ENCODE measurements at places on chromosomes 5 and 9.
A peak's percentile ranks its signal among the peaks of the same experiment; 100 is the strongest.

- no peak for DNase-seq
These were observed 180.3 kb upstream of the GHR start for GRCh38 chr5:42242881-42243485.

DNA sequence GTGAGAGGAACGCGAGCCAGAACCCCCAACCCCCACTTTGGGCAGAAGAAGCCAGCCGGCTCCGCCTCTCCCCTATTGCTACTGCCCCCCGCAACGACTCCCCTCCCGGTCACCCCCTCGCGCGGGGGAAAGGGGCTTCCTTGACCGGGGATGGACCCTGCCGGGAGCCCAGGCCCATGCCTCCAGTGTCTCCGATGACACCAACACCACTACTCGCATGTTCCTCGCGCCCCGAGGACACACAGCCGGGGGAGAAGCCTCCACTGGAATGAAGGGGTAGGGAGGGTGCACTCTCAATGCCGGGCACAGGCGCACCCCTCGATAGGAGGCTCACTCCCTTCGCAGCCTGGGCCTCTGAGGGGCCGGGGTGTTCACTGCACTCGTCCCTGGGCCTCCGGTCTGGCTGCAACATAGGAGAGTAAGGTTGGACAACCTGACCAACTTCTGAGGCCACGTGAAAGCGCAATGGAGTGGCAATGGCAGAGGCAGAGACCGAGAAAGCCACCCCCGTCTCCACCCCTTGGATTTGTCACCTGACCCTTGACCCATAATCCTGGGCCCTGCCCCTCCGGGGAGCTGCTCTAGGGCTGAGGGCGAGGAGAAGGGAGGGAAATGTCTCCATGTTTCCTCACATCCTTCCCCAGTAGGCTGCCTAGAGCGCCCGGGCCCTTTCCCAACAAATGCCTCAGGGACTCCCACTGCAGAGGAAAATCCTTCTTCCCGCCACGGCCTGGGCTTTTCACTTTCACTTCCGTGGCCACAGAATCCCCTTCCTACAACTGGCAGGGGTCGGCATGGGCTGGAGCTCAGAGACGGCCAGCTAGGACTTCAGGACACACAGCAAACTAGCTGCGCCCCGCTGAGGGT is 1.1 kb upstream of the CNTFR start:
- DNase-seq, result no peak

DNA sequence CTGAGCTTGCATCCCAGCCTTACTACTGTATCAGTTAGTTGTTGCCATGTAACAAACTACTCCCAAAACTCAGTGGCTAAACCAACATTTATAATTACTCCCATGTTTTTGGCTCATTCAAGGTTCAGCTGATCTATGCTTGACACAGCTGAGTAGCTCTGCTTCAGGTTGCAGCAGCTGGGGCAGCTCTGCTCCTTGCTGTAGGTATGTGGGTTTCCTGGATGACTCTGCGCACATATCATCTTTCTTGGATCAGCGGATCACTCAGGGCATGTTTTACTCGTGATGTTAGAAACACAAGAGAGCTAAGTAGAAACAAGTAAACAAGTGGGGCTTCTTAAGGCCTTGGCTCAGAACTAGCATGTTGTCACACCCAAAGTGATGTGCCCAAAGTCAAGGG is 15.1 kb downstream of the TEK start:
- no peak for DNase-seq

GRCh38 chr5:32138839-32139493 is 35.2 kb downstream of the GOLPH3 start:
- peak; percentile 18 for DNase-seq

DNA sequence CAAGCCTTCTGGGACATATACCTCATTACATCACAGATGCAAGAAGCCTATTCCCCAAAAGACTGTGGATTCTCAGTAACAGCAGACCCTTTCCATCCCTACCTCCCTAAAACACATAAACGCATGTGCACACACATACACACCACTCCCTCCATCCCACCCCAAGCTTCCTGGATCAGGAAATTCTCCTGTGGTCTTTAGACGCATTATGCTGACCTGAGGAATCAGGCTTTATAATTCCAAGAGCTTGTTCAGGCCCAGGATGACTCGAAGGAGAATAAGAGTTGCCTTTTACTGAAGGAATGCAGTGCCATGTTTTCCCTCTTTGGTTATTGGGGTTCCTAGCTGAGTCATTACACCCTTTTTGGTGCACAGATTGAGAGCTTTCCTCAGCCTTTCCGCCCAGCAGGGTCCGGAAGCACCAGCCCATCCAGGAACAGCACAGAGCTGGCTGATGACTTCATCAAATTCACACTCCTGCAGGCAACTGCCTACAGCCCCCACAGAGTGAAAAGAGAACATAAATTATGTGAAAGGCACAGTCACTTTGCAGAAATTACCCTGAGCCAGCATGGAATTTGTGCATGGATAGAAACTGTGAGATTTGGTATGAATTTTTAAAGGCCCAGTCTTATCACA is 385.0 kb upstream of the TRPC7 start:
- DNase-seq, result no peak

- DNase-seq, result no peak
These were observed 62.1 kb upstream of the VLDLR start for GRCh38 chr9:2559192-2560152.

GRCh38 chr9:114638404-114638803 is 19.2 kb downstream of the TEX53 start:
- DNase-seq, result no peak

GRCh38 chr5:95959888-95960666 is 1.6 kb downstream of the ELL2 start:
- DNase-seq, result no peak

- no peak for DNase-seq
These were observed 212.7 kb upstream of the FAM174A start for GRCh38 chr5:100322483-100322882.

GRCh38 chr5:123844873-123845272 is 332.9 kb downstream of the CSNK1G3 start:
- DNase-seq, result no peak

DNA sequence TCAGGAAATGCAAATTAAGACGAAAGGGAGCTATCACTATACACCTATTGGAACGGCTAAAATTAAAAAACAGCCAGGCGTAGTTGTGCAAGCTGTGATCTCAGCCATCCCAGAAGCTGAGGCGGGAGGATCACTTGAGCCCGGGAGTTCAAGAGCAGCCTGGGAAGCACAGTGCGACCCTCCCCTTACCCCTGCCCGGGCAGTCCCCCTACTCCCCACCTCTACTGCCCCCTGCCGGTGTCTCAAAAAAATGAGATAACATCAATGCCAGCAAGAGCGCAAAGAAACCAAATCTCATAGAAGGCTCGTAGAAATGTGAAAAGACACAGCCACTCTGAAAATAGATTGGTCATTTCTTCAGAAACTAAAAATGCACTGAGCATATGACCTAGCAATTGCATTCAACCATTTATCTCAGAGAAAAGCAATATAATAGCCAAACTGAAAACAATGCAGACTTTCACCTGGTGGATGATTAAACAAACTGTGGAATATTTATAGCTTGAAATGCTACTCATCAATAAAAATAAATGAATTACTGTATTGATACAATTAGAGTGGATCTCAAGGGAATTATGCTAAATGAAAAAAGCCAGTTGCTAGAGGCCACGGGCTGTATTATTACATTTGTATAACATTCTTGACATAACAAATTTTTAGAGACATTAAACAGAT is 20.6 kb downstream of the OR2V2 start:
- DNase-seq, result no peak

- DNase-seq, result peak; percentile 60
These were observed at the start of gene GAS1 for GRCh38 chr9:86947146-86948073. Gene GAS1 (minus strand): TSS chr9:86947506. CDS start chr9:86946779, 727 bp downstream.

Measured in CD4-positive, alpha-beta T cell treated with Interleukin-15 for 4 hours (primary cell).